ENCODE measurements at places on chromosomes 2 and 18.
A peak's percentile ranks its signal among the peaks of the same experiment; 100 is the strongest.

DNA sequence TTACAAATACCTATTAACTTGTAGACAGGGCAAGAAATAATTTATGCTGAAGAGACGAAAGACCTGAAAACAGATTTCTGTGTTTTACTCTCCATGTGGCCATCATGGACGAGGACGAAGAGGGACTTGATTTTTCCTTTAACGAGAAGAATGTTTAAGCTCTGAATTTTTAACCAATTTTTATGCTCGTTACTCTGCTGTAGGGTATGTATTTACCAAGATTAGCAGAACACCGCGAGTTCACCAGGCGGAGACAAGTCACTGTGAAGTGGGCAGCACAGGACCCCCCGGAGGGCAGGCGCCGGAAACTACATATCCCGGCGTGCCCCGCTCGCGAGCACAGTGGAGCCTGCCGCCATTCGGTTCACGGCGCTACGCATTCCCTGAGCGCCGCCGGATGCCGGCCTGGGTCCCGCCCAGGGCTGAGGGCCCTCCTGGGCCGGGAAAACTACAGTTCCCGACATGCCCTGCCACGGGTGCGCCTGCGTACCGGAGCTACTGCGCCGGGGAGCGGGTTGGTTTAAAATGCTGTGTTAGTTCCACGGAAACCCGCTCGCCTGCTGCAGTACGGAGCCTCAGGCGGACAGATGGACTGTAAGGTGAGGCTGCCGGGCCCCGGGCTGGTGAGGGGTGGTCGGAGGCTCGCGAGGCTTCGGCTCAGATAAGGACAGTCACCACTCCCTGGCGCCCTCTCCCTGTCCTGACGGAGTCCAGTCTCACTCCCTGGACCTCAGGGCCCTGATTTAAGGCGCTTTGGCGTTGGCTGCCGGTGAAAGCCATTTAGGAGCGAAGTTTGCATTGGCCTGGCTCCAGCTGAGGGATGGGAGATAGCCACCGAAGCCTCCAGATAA is at the start of gene CCDC150:
TSS of gene CCDC150 (plus strand) at position 536 of the 851 bp plus-strand sequence. CDS start at position 588, 52 bp downstream.
- DNase-seq, result peak; percentile 94

DNA sequence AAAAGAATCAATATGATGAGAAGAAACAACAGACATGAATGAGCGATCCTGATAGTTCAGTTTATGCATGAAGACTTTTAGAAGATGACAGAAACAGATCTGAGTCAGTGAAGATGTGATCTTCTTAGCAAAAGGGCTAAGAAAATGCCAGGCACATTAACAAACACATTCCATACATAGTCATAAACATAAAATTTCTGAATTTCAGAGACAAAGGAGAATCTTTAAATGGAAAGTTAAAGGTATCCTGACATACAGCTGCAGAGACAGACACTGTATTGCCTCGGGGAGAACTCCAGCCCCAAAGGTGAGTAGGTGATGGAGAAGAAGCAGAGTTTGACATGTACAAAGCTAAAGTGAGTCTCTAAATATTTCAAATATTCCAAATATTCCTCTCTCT is 40.6 kb upstream of the FN1 start:
- DNase-seq, result no peak

- DNase-seq, result no peak
Measured at GRCh38 chr2:149068996-149069888, 30.7 kb downstream of the LYPD6B start.

DNA sequence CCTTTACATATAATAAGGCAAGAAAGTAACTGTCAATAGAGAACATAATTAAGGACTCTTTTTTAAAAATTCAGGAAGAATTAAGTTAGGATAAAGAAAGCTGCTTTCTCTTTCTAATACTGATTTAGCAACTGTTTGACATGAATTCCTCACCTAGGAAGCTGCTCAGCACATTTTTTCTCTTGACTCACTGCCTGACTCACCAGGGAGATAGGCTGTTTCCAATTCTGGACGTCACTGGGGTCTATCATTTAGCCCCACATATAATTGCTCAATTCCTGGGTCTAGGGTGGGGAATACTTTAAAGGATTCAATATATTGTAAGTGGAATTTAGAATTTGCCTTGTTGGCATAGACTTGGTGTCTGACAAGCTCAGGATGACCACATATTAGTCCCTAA is 50.8 kb upstream of the UGP2 start:
- DNase-seq, result no peak

GRCh38 chr2:176763851-176764404 is 448.7 kb upstream of the HNRNPA3 start:
- DNase-seq, result no peak
